ENCODE measurements at places on chromosomes 4 and X. TPM values are rescaled to one million over a fixed set of nuclear protein-coding genes. Genes with fewer than 3 reads are reported as not detected.

Gene VSIG1
- total RNA-seq: 32.7 TPM

Gene CHST7
- 3.3 TPM for total RNA-seq

Gene RPS6KA6
- 0.13 TPM for total RNA-seq

Gene FRMD7
- not detected for total RNA-seq

DNA sequence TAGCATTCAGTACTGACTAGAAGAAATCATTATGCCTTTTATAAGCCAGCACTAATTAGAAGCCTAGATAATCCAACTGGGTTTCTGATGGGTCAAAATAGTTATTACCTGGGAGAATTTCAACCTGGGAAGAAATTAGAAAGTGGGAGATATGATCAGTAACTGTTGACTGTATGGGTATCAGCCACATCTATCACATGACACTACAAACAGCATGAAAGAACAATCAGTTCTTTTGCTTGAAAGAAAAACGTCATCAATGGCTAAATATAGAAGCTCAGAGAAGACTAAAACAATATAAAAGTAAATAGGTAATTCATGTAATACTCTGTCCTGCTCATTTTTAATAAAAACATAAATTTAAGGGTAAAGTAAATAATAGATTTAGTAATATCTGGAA lies 145.1 kb downstream of the CAMK2D start:
- no peak for DNase-seq
- H3K4me3 ChIP-seq: no peak overlapping the region
- no peak overlapping the region for H3K27ac ChIP-seq
- no peaks in the 10 kb centered on the region for H3K4me1 ChIP-seq
- H3K27me3 ChIP-seq: no peaks in the 10 kb centered on the region

GRCh38 chrX:20378233-20378920 lies 111.7 kb upstream of the RPS6KA3 start:
- no peak overlapping the region for H3K27ac ChIP-seq
- no peaks in the 10 kb centered on the region for H3K36me3 ChIP-seq
- H3K27me3 ChIP-seq: no peaks in the 10 kb centered on the region
- H3K4me3 ChIP-seq: no peak overlapping the region
- DNase-seq: no peak
- peaks cover 5% of the 10 kb centered on the region for H3K4me1 ChIP-seq

DNA sequence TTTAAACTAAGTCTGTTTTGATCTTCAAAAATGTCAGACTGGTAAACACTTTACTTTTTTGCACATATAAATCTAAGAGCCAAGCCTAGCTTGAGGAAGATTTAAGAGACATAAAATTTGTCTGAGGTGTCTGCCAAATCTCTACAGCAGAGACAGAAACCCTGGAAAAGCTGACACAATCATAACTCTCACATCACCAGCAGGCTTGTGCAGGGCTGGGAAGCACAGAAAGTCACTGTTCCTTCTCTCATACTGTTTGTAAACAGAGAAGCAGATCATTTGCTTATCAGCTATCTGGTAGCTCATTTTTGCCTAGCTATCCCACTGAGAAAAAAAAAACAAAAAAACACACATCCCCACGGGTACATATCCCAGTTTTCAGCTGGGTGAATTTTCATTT lies 7.0 kb downstream of the ENOX2 start:
- no peaks in the 10 kb centered on the region for H3K27me3 ChIP-seq
- H3K36me3 ChIP-seq: no peaks in the 10 kb centered on the region
- no peaks in the 10 kb centered on the region for H3K4me1 ChIP-seq
- DNase-seq: no peak
- no peak overlapping the region for H3K4me3 ChIP-seq

DNA sequence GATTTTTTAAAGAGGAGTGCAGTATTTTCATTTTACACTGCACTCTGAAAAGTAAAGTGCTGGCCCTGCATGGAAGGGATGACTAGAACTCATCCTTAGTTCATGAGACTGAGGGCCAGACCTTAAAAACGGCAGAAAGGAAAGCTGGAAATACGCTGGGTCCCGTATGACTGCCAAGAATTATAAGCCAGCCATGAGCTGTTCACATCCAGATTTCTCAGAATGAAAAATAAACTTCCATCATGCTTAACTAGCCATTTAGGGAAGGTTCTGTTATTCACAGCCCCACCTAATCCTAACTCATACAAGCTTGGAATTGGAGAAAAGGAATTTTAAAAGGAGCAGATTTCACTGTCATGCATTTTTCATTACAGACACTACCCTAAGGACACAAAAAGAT lies 894.4 kb downstream of the FAT4 start:
- H3K36me3 ChIP-seq: no peaks in the 10 kb centered on the region
- no peak overlapping the region for H3K4me3 ChIP-seq
- no peaks in the 10 kb centered on the region for H3K4me1 ChIP-seq
- no peaks in the 10 kb centered on the region for H3K27me3 ChIP-seq
- no peak for DNase-seq
- H3K27ac ChIP-seq: no peak overlapping the region

DNA sequence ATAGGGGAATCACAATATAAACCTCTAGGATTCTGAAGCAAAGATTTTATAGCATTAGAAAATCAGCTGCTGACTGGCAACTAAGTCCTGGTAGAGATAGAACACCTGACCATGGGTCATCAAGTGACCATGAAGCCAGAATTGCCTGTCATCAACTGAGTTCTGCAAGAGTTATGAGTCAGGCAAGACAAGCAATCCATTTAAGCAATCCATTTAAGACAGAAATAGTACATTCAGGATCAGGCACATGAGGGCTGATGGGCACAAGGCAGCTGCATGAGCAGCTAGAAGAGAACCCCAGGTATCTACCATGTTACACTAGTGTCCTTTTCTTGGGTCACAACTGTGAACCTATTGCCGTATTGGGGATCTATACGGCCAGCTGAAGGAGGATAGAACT lies 98.9 kb downstream of the SPRY1 start:
- H3K27ac ChIP-seq: no peak overlapping the region
- H3K36me3 ChIP-seq: no peaks in the 10 kb centered on the region
- no peak for DNase-seq
- no peak overlapping the region for H3K4me3 ChIP-seq
- H3K4me1 ChIP-seq: no peaks in the 10 kb centered on the region

DNA sequence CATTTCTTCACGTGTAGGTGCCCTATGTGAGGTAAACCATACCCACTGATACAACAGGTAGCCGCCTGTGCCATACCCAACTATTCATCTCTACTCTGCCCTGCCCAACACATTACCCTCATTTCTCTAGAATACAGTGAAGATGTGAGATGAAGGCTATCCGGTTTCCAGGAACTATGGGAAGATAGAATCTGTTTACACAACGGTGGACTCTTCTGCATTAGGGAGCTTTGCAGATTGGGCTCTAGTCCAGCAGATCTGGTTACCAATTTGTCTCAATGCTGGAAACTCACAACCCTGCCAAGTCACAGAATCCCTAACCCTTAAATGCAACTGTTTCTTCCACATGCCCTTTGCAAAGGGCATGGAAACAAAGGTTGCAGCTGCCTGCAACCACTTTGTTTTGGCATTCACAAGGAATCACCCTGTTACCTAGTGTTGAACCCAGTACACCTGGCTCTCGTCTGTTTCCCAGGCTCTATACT lies 6.4 kb upstream of the SLAIN2 start:
- H3K36me3 ChIP-seq: no peaks in the 10 kb centered on the region
- no peaks in the 10 kb centered on the region for H3K27me3 ChIP-seq
- no peak overlapping the region for H3K4me3 ChIP-seq
- H3K4me1 ChIP-seq: no peaks in the 10 kb centered on the region

DNA sequence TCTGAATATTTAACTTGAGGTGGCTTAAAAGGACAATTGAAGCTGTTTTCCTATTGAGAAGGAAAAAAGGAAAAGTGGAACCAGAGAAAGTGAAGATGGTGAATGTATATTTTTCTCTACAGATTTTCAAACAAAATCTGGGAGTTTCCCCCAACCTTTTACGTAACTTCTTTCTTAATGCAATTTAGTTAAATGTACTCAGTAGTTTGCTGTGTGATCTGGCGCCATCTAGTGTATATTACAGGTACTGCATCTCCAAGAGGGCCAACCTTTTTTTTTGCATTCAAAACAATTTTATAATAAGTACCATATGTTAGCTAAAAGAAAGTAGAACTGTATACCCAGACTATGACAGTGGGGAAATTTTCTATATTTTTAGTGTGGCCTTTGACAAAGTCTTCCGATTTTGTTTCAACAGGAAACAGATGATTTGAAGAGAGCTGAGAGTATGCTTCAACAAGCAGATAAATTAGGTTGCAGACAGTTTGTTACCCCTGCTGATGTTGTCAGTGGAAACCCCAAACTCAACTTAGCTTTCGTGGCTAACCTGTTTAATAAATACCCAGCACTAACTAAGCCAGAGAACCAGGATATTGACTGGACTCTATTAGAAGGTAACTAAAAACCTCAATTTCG lies 82.0 kb downstream of the PLS3 start:
- no peaks in the 10 kb centered on the region for H3K27me3 ChIP-seq
- no peaks in the 10 kb centered on the region for H3K4me1 ChIP-seq
- H3K4me3 ChIP-seq: no peak overlapping the region
- DNase-seq: no peak

All from T-cell (primary cell).